ENCODE measurements at places on chromosomes 7 and 10. TPM values are rescaled to one million over a fixed set of nuclear protein-coding genes. Genes with fewer than 3 reads are reported as not detected.

DNA sequence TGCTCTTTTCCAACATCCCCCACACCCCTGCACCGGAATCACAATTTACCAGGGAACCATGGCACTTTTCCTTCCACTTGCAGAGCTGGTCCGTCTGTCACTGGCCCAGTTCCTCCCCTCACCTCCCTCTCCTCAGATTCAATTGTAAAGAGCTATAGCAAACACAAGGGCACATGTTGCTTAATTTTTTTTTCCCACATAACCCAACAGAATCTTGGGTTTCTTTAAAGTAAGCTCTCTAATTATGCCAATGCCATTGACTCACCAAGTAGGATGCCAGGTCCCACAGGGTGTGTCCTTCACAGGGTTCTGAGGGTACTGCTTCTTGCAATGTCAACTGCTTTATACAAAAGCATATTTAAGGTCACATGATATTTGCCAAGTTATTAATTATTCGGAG lies 262.2 kb downstream of the AUTS2 start:
- no peak overlapping the region for H3K27ac ChIP-seq
- H3K36me3 ChIP-seq: no peaks in the 10 kb centered on the region
- H3K27me3 ChIP-seq: no peaks in the 10 kb centered on the region
- no peak for DNase-seq
- H3K4me3 ChIP-seq: no peak overlapping the region

GPR141 gene
- total RNA-seq: 3.1 TPM

- H3K4me1 ChIP-seq: no peaks in the 10 kb centered on the region
- H3K36me3 ChIP-seq: no peaks in the 10 kb centered on the region
- DNase-seq: no peak
- no peaks in the 10 kb centered on the region for H3K27me3 ChIP-seq
Observed at GRCh38 chr10:51748959-51749358, 49.6 kb upstream of the CSTF2T start.

- DNase-seq: no peak
- peaks cover 90% of the 10 kb centered on the region for H3K4me1 ChIP-seq
- no peaks in the 10 kb centered on the region for H3K27me3 ChIP-seq
- no peak overlapping the region for H3K4me3 ChIP-seq
Observed at GRCh38 chr10:79140855-79141254, 72.1 kb downstream of the ZMIZ1 start.

DNA sequence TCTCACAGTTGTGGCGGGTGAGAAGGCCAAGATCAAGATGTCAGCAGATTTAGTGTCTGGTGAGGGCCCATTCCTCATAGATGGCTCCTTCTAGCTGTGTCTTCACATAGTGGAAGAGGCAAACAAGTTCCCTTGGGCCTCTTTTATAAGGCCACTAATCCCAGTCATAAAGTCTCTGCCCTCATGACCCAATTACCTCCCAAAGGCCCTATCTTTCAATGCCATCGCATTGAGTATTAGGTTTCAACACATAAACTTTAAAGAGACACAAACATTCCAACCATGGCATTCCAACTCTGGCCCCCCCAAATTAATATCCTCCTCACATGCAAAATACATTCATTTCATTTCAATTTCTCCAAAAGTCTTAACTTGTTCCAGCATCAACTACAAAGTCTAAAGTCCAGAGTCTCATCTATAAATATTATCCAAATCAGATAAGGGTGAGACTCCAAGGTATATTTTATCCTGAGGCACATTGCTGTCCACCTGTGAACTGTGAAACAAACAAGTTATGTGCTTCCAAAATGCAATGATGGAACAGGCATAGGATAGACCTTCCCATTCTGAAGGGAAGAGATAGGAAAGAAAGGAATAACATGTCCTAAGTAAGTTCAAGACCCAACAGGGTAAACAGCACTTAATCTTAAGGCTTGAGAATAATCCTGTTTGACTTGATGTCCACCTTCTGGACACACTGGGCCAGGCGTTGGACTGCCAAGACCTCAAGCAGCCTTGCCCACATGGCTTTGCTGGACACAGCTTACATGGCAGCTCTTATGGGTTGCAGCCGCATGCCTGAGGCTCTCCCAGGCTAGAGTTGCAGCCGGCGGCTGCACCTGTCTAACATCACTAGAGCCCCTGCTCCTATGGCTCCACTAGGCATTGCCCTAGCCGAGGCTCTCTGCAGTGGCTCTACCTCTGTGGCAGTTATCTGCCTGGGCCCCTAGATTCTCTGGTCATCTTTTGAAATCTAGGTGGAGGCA lies 312.8 kb downstream of the TNS3 start:
- H3K4me3 ChIP-seq: no peak overlapping the region
- H3K27ac ChIP-seq: no peak overlapping the region
- no peaks in the 10 kb centered on the region for H3K27me3 ChIP-seq
- peaks cover 25% of the 10 kb centered on the region for H3K4me1 ChIP-seq
- no peak for DNase-seq
- no peaks in the 10 kb centered on the region for H3K36me3 ChIP-seq

DNA sequence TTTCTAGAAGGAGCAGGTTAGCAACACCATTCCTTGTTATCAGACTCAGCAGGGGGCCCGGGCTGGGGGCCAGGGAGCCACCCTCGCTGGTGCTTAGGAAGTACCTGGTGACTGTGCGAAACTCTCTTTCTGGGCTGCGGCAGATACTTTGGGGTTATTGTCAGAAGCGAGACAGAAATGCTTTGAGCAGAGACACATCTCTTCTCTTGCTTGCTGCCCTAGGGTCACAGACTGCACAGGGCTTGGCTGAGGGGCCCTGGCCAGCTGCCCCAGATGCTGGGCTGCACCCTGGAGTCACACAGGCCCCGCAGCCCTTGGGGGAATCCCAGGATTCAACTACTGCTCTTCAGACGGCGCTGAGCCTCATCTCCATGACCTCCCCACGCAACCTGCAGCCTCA lies 91.9 kb downstream of the WDFY4 start:
- H3K4me1 ChIP-seq: no peaks in the 10 kb centered on the region
- H3K4me3 ChIP-seq: no peak overlapping the region
- H3K27me3 ChIP-seq: no peaks in the 10 kb centered on the region
- no peaks in the 10 kb centered on the region for H3K36me3 ChIP-seq

- no peaks in the 10 kb centered on the region for H3K27me3 ChIP-seq
- H3K27ac ChIP-seq: no peak overlapping the region
- DNase-seq: no peak
- no peaks in the 10 kb centered on the region for H3K36me3 ChIP-seq
- H3K4me3 ChIP-seq: no peak overlapping the region
Observed at GRCh38 chr10:124579011-124579399, 117.4 kb downstream of the LHPP start.

FXYD4 gene
- total RNA-seq: not detected

GRCh38 chr10:71773221-71773971 lies at the start of gene VSIR:
VSIR (minus strand) TSS chr10:71773520; CDS start chr10:71773439, 81 bp downstream.
- H3K4me1 ChIP-seq: peaks cover 49% of the 10 kb centered on the region
- no peaks in the 10 kb centered on the region for H3K36me3 ChIP-seq
- DNase-seq: peak; percentile 87
- peak within 1 kb of the TSS; percentile 98 for H3K27ac ChIP-seq

HDAC9 gene
- 12.6 TPM for total RNA-seq

PPP2R2D gene
- total RNA-seq: 28.0 TPM

DNA sequence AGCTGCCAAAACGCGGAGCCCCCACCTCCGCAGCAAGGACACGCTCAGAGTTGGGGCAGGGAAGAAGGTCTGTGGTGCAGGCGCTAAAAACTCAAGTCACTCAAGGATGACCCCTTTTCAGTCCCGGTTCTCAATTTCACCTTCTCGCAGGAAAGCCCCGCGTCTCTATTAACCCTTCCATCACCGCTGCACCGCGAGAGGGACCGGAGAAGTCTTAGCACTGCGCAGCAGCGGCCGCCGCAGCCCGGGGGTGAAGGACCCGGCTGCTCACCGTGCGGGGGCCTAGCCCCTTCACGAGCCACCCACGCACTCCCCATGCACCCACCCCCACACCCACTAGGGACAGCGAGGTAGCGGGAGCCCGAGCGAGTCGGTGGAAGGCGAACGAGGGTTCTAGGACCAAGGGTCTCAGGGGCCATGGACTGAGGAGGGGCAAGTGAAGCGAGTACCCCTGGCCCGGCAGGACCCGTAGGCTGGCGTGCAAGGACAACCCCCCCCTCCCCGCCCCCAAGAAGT lies 162.9 kb downstream of the SH3PXD2A start:
- peaks cover 89% of the 10 kb centered on the region for H3K4me1 ChIP-seq
- H3K27me3 ChIP-seq: no peaks in the 10 kb centered on the region
- DNase-seq: no peak
- peak overlapping the region; percentile 62 for H3K27ac ChIP-seq
- peak overlapping the region; percentile 61 for H3K4me3 ChIP-seq
- H3K36me3 ChIP-seq: no peaks in the 10 kb centered on the region

DNA sequence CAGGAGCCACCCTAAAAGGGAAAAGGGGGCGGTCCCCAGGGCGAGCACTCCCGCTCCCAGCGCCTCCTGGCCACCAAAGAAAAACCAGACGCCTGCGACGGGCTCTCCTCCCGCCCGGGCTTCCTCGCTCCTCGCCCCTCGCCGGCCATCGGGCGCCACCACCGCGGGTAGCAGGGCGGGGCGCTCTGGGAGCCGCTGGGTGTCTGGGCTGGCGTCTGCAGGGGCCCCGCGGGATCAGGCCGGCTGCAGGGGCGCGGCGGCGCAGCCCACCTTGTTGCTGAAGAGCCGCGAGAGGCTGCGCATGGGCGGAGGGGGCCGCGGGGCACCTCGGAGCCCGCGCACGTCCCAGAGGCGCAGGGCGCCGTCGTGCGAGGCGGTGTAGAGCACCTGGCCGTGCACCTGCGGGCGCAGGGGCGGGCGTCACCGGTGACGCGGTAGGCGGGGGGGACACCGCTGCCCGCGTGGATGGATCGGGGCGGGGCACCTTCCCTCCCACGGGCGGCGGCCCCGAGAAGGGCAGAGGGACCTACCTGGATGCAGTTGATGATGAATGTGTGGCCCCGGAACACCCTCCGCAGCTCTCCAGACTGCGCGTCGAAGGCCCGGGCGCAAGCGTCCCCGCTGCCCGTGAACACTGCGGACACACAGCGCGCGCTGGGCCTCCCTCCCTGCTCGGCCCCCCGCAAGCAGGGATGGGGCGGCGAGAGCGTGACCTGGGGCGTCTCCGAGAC lies 28.3 kb downstream of the WDR86 start:
- no peak overlapping the region for H3K27ac ChIP-seq
- no peak overlapping the region for H3K4me3 ChIP-seq
- DNase-seq: no peak
- peaks cover 17% of the 10 kb centered on the region for H3K4me1 ChIP-seq
- peaks cover 15% of the 10 kb centered on the region for H3K27me3 ChIP-seq

GRCh38 chr7:44733708-44734481 lies 14.8 kb upstream of the ZMIZ2 start:
- H3K27ac ChIP-seq: no peak overlapping the region
- no peak for DNase-seq
- H3K27me3 ChIP-seq: no peaks in the 10 kb centered on the region
- no peaks in the 10 kb centered on the region for H3K4me1 ChIP-seq
- no peak overlapping the region for H3K4me3 ChIP-seq
- no peaks in the 10 kb centered on the region for H3K36me3 ChIP-seq
